Stimulated activated CD4-positive, alpha-beta T cell treated with anti-CD3 and anti-CD28 coated beads, Interleukin-1b, Interleukin-23, amount 100 ng/mL, for 1 hour (primary cell): ENCODE measurements at places on chromosomes 16 and 17.

- no peak for DNase-seq
Observed at GRCh38 chr17:7932949-7933348, 943 bp downstream of the CNTROB start.

- no peak for DNase-seq
Observed at GRCh38 chr16:57669476-57670162, 1.5 kb downstream of the ADGRG3 start.

GRCh38 chr16:83974475-83974874 lies 6.4 kb downstream of the NECAB2 start:
- no peak for DNase-seq

DNA sequence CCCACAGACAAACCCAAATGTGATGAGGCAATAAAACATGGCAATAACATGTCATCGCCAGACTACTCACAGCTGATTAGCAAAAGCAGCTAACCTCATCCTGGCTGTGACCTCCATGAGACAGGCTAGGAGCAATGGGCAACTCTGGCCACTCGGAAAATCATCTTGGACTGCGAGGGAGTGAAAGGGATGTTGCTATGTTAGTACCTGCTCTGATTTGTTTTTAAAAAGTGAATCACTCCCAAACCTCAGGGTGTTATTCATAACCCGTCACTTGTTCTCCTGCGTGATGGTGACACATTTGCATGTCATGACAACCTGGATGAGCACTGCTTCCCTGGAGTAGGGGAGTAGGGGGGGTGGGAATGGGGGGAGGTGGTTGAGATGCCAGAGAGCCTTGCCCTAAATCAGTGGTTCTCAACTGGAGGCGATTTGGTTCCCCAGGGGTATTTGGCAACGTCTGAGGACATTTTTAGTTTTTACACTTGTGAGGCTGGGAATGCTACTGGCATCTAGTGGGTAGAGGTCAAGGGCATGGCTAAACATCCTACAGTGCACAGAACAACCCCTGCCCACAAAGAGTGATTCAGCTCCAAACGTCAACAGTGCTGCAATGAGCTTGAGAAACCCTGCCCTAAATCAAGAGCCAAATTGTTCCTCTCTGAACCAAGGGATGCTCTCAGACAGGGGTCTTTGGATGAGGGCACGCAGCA lies 241.7 kb downstream of the SOX9 start:
- DNase-seq, result no peak

DNA sequence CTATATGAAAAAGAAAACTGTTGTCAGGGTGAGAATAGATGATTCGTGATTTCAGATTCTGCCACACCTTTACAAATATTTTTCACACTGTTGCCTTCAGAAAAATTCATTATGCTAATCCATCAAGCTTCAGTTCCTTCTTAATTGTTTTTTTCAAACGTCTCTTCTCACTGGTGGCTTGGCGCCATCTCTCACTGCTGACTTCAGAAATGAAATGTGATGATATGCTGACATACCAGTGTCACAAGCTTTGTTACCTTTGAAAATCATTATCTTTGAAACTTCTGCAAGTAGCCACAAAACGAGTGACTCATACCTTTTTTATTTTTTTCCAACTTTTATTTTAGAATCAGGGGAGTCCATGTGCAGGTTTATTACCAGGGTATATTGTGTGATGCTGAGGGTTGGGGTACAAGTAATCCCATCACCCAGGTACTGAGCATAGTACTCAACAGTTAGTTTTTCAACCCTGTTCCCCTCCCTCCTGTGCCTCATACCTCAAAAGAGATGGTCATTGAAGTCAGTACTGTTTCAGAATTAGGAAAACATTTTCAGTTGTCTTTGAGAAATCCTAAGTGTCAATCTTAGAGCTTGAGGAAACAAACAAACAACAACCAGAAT lies 14.0 kb upstream of the KRT222 start:
- DNase-seq, result no peak
